ENCODE measurements at places on chromosomes 5 and 9.
A peak's percentile ranks its signal among the peaks of the same experiment; 100 is the strongest.

DNA sequence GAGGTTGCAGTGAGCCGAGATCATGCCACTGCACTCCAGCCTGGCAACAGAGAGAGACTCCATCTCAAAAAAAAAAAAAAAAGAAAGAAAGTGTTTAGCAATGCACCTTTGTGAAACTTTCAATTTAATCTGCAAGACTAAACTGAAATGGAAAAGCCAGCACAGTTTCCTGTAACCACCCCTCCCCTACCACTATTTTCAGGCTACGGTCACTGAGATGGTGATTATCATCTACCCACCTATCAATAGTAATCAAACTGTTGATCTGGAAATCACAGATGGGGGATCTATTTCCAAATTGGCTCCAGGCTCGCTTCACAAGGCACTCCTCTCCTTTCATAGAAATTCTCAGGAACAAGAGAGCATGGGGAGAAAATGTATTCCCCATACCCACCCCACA is 30.6 kb upstream of the IL7R start:
- DNase-seq: no peak

- DNase-seq: no peak
Measured at GRCh38 chr9:72577212-72577753, 55.9 kb downstream of the TMC1 start.

GRCh38 chr9:116905171-116905588 is 218.1 kb downstream of the TRIM32 start:
- DNase-seq: no peak

DNA sequence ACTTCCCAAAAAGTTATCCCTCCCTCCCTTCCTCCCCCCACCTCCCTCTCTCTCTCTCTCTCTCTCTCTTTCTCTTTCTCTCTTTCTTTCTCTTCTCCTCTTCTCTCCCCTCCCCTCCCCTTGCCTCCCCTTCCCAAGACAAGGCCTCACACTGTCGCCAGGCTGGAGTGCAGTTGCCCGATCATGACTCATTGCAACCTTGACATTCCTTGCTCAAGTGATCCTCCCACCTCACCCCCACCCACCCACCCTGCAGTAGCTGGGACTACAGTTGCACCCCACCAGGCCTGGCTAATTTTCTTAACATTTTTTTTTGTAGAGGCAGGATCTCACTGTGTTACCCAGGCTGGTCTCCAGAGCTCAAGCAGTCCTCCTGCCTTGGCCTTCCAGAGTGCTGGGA is 32.8 kb downstream of the VPS13A start:
- no peak for DNase-seq

DNA sequence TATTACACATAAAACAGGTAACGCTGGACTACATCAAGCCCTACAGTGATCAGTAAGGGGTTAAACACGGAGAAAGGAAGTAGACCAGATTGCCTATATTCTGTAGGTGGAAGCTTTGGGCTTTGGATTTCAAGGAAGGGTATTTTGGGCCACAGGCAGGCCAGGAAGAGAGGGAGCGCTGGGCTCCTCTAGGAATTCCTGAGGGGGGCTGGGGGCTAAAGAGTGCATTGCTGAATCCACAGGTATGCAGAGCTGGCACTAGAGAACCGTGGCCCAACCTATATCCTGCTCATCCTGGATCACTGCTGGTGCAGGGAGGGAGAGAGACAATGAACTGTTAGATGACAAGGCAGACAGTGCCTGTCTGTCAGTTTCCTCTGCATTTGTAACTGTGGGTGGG is 367.1 kb downstream of the CSNK1G3 start:
- no peak for DNase-seq

GRCh38 chr9:132998831-132999635 is 20.5 kb downstream of the GFI1B start:
- DNase-seq: no peak

DNA sequence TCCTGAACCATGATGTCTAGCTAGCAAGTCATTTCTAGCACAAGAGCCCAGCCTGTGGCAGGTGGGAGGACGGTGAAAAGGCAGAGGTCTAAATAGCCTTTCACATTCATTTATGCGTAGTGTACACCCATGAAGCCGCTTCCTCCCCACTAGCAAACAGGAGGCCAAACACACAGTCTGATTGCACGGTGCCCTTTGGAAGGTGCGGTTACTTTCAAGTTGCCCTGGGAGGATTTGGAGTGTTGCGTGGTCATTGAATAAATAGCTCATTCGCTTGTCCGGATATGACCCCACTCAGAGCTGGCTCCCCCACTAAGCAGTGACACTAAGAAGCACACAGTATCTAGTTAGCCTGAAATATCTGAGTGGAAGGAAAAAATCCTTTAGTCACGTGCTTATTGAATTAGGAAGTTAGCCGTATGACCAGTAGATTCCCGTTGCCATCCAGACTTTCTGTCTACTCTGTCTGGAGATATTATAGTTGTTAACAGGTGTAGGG is 664 bp upstream of the ARSB start:
- DNase-seq: peak; percentile 30

DNA sequence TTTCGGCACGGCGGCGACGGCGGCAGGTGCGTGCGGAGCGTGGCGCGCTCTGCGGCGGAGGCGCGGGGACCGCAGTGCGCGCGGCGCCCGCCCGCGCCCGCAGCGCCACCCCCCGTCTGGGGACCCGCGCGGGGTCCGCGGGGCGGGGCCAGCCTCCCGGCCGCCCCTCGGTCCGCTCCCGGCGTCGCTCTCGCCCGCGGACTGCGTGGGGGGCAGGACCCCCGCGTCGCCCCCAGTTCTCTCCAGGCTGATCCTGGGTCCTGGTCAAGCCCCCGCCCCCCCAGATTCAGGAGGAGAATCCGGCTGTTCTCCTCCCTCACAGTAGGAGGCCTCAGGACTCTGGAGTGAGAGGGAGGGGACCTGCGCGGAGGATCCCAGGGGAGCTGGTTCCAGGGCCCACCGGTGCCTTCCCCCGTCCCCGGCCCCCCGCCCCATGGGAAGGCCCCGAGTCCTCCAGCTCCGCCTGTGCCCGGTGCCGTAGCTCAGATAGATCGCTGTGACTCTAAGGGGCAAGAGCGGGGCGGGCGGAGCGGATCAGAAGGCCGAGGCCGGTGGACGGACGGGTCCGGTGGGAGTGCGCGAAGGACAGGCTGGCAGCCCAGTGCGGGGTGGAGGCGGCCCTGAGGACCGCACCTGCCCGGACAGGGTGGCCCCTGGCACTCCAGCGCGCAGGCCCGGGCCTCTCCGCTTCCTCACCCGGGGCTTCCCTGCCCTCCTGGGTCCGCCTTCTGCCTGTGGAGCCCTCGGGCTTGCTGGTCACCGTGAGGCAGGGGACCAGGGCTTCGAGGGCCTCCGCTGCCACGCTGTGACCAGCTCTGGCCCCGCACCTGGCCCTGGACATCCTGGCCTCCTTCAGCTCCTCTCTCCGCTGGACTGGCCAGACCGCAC is at the start of gene RNF208:
RNF208 (minus strand) TSS at position 51 of the 888 bp plus-strand sequence. CDS start 1,028 bp downstream, outside the sequence.
- DNase-seq: no peak

DNA sequence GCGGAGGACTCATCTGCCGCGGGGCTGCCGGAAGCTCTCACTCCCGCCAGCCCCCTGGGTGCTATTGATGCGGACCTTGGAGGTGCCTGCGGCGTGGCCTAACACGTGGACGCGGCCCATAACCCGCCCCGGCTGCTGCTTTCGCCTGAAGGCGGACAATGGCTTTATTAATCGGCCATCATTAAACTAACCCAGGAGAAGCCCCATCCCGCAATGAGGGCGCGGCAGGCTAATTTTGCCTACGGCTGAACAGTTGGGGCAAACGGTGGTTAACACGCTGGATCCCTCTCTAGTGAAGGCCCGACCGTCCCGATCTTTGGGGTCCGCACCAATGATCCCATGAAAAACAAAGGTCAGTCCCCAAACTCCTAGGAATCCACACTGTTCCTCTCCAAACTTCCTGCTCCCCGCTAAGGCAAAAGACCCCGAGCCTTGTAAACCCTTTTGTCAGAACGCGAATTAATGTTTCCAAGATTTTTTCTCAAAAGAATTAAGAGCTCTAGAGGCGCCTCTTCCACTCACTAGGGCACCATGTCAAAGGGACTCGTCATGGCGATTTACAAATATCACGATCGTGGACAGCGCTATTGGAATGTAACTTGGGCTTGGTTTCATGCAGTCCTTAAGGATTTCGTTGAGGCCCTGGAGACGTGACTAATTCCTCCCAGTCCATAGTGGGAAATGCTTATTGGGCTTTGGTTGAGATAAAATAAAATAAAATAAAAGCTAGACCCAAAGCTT is 193.1 kb downstream of the MEF2C start:
- no peak for DNase-seq

GRCh38 chr5:53590759-53591158 is 30.3 kb downstream of the NDUFS4 start:
- DNase-seq: no peak

DNA sequence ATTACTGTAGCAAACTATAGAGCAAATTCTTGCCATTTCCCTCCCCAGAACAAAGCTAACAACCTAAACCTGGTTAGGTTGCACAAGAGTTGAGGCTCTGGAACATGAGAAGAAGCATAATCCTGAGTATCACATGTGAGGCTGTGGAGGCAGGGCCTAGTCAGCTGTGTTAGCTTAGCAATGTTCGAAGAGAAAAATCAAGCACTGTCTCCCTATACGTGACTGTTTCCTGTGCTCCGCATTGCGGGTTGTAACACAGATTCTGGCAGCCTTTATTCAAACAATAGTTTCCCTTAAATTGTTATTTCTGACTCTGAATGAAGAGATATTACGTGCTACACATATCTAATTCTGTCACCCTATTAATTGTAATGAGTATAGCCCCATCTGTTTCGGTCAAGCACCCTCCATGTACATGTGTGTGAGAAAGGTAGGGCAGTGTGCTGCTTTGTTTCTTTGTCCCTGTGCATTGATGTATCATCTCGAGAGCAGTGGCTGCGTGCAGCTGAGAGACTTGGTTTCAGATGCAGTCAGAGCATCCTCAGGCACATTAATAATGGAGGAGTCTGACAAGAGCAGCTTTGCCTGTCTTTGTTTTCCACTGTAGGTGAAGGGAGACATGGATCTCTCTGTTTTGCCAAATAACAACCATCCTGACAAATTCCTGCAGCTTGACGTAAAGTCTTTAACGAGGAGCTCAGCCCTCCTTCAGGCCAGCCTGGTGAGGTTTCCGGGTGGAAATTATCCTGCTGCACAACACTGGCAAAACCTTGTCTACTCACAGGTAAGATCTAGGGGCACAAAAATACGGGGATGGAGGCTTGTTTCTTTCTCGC is at the start of gene MINAR2:
MINAR2 (plus strand) TSS at position 523 of the 836 bp plus-strand sequence; CDS start at position 620, 97 bp downstream.
- no peak for DNase-seq

- no peak for DNase-seq
Measured at GRCh38 chr9:38018241-38018957, 50.6 kb downstream of the SHB start.

GRCh38 chr5:57858905-57859304 is 376.3 kb upstream of the ACTBL2 start:
- DNase-seq: no peak

DNA sequence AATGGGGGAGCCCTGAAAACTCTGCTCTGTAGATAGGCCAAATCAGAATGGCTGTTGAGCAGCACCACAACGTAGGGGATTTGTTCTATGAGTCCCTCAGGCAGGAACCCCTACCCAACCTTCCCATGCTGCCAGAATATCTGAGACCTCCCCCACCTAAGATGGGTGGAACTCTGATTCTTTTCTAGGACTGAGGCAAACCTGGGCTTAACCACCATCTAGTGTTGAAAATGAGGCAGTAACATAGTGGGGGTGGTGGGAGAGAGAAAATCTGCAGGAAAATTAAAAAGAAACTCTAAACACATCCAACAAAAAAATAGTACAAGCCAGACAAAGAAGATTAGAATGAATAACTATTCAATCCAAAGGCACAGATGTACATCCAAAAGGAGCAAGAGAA is 228.4 kb downstream of the ATPSCKMT start:
- DNase-seq: no peak

DNA sequence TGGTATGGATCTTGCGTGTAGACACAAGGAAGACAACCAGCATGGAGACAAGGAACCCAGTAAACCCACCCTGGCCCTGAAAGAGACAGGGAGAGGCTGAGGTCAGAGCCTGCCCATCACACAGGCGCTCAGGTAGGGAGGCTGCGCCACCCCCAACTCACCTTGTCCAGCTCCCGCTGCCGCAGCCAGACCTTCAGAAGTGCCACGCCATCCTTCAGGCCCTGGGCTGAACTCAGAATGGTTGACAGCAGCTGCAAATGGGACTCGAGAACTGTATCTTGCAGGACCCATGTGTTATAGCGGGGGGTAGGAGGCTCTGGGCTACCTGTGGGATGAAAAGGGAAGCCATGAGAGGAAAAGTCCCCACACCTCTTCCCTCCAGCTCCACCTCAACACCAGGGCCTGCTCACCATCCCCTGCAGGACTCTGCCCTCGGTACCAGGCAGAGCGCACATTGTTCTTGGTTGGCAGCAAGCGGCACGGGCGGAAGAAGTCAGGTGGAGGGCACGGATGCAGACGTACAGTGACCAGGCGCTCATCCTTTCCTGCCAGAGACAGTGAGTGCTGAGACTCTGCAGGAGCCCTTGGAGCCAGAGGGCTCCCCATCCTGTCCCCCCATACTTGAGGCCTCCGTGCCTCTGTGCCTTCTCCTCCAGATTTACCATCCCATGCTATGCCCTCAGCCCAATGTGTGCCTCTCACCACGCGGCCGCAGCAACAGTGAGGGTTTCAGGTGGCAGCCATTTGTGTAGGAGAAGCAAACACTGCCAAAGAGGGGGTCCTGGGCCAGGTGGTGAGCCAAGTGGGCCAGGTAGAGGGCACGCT is 4.7 kb downstream of the NOL6 start:
- DNase-seq: no peak

- no peak for DNase-seq
Measured at GRCh38 chr9:133564451-133565116, 30.1 kb downstream of the ADAMTSL2 start.

- no peak for DNase-seq
Measured at GRCh38 chr5:14547666-14548065, 33.9 kb upstream of the OTULINL start.

DNA sequence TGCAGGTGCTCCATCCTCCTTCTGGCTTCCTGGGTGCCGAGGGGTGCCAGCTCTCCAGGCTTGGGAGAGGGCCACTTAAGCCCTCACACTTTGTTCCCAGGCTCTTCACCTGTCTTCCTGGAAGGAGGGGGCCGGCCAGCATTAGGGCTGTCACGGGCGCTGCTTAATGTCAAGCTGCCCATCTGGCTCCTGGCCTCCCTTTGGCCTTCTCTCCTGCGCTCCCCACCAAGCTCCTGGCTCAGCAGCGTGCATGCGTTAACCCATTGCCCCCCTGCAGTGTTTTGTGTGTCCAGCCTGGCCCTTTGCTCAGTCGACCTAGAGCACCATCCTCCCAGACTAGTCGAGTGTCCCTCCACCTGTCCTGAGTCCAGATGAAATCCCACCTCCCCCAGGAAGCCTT is 21.3 kb downstream of the NTNG2 start:
- no peak for DNase-seq

GRCh38 chr9:89606624-89607311 is 2.0 kb downstream of the GADD45G start:
- DNase-seq: peak; percentile 34

GRCh38 chr5:141849415-141850243 is 28.6 kb downstream of the PCDH1 start:
- peak; percentile 71 for DNase-seq

DNA sequence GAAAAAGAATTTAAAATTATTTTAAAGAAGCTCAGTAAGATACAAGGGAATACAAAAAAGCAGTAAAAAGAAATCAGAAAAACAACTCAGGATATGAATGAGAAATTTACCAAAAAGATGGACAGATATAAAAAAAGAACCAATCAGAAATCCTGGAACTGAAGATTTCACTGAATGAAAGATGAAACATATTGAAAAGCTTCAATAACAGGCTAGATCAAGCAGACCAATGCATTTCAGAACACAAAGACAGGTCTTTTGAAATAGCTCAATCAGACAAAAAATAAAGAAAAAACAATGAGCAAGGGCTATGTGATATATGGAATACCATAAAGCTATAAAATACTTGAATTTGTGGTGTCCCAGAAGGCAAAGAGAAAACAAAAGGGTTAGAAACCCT is 322.6 kb upstream of the POU5F2 start:
- DNase-seq: no peak

GRCh38 chr5:89628876-89629635 is 746.1 kb upstream of the MEF2C start:
- no peak for DNase-seq

All from stimulated activated CD4-positive, alpha-beta T cell treated with anti-CD3 and anti-CD28 coated beads, Interleukin-12 subunit alpha, Interleukin-12 subunit beta, amount 100 ng/mL, for 4 hours (primary cell).